SJSA1 (cell line): ENCODE measurements at places on chromosomes 3 and 15. TPM values are rescaled to one million over a fixed set of nuclear protein-coding genes. Genes with fewer than 3 reads are reported as not detected.
A peak's percentile ranks its signal among the peaks of the same experiment; 100 is the strongest.

Gene SPPL2A
- total RNA-seq: 179 and 284 TPM in 2 replicates

Gene ITGA11
- total RNA-seq: 0.34 and 2.0 TPM in 2 replicates

Gene DRD3
- not detected in 2 replicates for total RNA-seq

DNA sequence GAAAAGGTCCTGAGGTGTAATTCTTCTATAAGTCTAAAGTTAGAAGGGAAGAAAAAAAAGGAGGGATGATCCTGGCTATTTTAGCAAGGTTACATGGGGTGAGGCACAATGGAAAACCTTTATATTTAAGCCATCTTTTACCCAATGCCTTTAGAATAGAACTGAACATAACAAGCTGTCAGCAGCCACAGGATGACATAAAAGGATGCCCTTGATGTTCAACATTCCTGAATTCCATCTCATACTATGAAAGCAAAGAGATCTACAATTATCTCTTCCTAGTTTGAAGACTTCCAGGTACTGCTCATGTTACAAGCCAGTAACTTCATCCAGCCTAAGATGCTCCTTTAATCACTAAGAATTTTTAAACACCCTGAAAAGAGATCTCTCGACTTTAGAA, 26.9 kb downstream of the NEK10 start:
- DNase-seq: no peak
- H3K4me3 ChIP-seq: no peak overlapping the region
- H3K27ac ChIP-seq: no peak overlapping the region
- no peaks in the 10 kb centered on the region for H3K36me3 ChIP-seq
- H3K27me3 ChIP-seq: no peaks in the 10 kb centered on the region

DNA sequence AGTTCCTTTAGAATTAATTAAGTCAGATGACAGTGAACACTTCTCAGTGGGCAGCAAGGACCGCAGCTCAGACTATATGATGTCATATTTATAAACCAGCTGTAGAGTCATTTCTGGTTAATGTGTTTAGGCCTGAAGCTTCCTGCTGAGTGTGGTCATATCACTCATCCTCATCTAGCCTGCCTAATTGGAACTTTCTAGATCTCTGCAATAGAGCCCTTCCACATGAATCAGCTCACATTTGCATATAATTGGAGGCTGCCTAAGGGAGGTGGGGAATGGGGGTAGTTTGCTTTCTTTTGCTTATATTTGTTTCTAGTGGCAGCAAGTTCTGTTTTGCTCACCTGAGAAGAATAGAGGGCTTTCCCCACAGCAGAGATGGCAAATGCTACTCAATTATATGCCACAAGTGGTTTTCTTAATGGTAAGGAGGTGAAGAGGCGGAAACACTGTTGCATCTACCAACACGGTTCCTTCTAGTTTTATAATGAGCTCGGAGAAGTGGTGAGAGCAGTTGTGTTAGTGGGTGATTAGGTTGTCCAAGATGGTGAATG, 148.1 kb downstream of the KLHL25 start:
- H3K27ac ChIP-seq: no peak overlapping the region
- H3K27me3 ChIP-seq: no peaks in the 10 kb centered on the region
- no peak overlapping the region for H3K4me3 ChIP-seq
- H3K36me3 ChIP-seq: peaks cover 33% of the 10 kb centered on the region
- H3K4me1 ChIP-seq: peaks cover 7% of the 10 kb centered on the region

DNA sequence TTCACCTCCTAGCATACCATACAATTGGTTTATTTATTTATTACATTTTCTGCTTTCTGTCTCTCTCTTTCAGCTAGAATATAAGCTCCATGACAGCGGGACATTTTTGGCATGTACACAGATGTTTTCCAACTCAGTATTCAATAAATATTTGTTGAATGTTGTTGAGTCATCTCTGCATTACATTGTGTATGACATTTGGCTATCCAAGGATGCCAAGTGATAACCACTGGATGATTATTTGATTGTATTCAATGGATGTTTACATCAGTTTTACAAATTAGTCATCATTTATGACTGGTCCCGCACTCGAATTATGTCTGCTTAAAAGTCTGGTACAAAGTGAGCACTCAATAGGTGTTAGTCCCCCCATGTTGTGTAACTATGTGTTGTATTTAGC, 49.5 kb upstream of the STXBP5L start:
- H3K27me3 ChIP-seq: no peaks in the 10 kb centered on the region; the same call in 1 of the 2 replicates
- H3K27ac ChIP-seq: no peak overlapping the region

DNA sequence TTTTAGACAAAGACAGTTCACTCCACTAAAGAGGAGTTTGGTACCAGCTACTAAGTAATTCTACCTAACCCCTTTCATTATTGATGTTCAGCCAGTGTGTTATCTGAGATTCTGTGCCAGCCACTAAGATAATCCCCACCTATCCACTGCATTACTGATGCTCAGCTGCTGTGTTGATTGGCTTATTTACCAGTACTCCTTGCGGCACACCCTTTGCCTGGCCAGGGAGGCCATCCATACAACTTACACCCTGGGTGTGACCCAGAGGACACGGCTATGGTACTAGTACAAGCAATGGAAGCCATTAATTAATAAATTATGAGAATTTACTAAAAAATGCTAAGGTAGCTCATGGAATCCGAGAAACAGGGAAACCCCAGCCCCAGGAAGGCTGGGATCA, 290.7 kb upstream of the CTNNB1 start:
- DNase-seq: no peak
- H3K4me1 ChIP-seq: no peaks in the 10 kb centered on the region
- H3K36me3 ChIP-seq: no peaks in the 10 kb centered on the region
- H3K27me3 ChIP-seq: no peaks in the 10 kb centered on the region

- H3K27ac ChIP-seq: no peak overlapping the region
- H3K4me3 ChIP-seq: no peak overlapping the region
- peaks cover 10% of the 10 kb centered on the region for H3K4me1 ChIP-seq
- H3K36me3 ChIP-seq: no peaks in the 10 kb centered on the region
- no peaks in the 10 kb centered on the region for H3K27me3 ChIP-seq
Observed at GRCh38 chr15:101372960-101373525, 78.0 kb upstream of the SNRPA1 start.

DNA sequence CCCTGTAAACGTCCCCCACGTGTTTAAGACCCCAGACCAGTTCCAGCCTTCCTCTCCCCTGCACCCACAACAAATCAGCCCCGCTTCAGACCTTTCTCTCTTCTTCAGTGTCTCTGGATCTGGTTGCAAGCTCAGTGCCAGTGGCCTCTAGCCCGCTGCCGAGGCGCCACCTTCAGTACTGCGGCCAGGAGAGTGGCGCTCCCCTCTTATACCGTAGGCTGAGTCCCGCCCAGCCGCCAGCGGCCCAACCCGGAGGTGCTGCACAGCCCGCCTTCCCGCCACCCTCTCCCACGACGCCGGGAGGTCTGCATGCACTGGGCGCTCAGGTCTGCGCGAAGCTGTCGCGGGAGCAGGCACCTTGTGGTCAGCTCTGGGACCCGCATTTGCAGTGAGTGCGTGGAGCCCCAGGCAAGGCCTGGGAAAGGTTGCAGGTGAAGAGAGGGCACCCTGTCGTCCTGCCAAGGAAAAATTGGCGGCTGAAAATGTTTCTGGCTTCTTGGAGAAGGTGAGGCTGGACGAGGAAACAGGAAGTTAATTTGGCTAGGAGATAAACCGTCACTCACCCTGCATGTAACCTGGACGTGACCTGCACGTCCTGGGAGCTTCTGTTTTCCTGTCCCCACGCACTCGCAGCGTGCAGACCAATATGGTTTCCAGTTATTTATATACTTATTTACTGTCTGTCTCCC, at the start of gene C2CD4B:
C2CD4B (minus strand) TSS at position 182 of the 689 bp plus-strand sequence. CDS start 301 bp downstream, outside the sequence.
- H3K36me3 ChIP-seq: no peaks in the 10 kb centered on the region
- H3K27ac ChIP-seq: no peak within 1 kb of the TSS
- peaks cover 5% of the 10 kb centered on the region for H3K4me1 ChIP-seq

- no peaks in the 10 kb centered on the region for H3K4me1 ChIP-seq
- no peak for DNase-seq
- H3K4me3 ChIP-seq: no peak overlapping the region
- no peaks in the 10 kb centered on the region for H3K27me3 ChIP-seq
- no peak overlapping the region for H3K27ac ChIP-seq
- no peaks in the 10 kb centered on the region for H3K36me3 ChIP-seq
Observed at GRCh38 chr3:145952536-145952935, 208.4 kb downstream of the PLOD2 start.

DNA sequence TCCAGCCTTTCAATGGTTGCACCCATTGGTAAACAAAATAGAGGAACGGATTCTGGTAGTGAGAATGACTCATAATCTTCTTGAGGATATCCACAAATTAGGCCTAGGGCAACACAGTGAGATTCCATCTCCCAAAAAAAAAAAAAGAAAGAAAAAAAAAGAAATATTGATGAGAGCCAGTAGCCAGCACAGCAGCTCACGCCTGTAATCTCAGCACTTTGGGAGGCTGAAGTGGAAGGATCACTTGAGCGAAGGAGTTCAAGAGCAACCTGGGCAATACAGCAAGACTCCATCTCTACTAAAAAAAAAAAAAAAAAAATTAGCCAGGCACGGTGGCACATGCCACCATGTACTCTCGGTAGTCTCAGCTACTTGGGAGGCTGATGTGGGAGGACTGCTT, 51.9 kb downstream of the DENND4A start:
- no peaks in the 10 kb centered on the region for H3K27me3 ChIP-seq
- H3K4me1 ChIP-seq: no peaks in the 10 kb centered on the region
- no peak overlapping the region for H3K4me3 ChIP-seq
- no peak for DNase-seq

GRCh38 chr3:71366988-71367604, 216.4 kb downstream of the FOXP1 start:
- no peaks in the 10 kb centered on the region for H3K4me1 ChIP-seq
- H3K27me3 ChIP-seq: no peaks in the 10 kb centered on the region
- H3K27ac ChIP-seq: no peak overlapping the region
- no peak for DNase-seq
- H3K4me3 ChIP-seq: no peak overlapping the region
- no peaks in the 10 kb centered on the region for H3K36me3 ChIP-seq

DNA sequence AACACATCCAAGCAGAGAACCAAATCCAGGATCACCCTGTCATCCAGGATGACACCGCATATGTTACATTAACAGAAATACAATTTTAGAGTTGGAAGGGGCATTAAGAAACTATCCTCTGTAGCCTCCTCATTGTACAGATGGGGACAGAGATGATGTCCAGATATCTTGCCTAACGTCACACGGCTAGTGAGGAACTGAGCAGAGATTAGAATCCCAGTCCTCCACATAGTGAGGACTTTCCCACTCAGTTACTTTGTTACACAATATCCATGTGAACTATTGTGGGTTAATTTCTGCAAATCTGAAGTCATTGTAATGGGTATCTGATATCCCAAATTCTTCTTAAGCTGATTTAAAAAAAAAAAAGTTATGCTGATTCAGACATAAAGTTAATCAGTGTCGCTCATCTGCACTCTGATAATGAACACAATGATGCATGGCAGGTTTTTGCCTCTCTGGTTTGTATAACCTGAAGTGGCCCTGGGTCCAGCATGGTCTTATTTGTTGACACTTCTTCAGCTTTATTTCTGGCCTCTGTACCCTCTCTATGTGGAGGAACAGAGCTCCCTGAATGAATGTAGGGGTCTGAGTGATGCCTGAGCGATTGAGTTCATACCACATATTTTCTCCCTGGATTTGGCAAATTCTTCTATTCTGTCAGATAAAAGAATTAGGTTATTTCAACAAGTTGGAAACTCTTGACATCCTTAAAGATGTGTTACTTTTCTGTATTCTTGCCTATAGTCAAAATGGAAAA, 76.0 kb upstream of the LIMD1 start:
- DNase-seq: no peak
- H3K27ac ChIP-seq: no peak overlapping the region
- no peak overlapping the region for H3K4me3 ChIP-seq
- no peaks in the 10 kb centered on the region for H3K27me3 ChIP-seq
- H3K36me3 ChIP-seq: peaks cover 41% of the 10 kb centered on the region
- H3K4me1 ChIP-seq: no peaks in the 10 kb centered on the region

DNA sequence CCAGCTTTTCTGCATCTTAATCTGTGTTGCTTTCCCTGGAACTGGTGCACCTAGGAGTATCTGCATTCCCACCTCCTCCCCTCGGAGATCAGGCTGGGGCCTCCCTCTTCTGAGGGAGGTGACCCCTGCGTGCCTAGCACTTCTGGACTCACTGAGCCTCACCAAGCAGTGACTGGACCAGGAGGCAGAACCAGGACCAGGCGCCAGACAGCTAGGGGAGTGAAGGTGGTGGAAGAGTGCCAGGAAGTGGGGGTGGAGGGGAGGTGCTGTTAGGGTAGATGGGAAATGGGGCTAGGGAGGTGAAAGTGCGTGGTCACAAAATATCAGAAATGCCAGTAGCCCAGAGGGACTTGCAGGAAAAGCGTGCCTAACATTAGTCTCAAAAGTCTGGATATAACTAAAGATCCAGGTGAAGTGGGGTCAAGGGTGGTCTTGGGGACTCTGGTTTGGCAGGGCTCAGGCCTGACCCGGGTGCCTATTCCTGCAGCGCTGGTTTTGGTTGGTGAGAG, 1.2 kb downstream of the DUOXA2 start:
- no peaks in the 10 kb centered on the region for H3K36me3 ChIP-seq
- DNase-seq: no peak
- H3K4me1 ChIP-seq: no peaks in the 10 kb centered on the region
- H3K27ac ChIP-seq: no peak overlapping the region
- H3K4me3 ChIP-seq: no peak overlapping the region

DNA sequence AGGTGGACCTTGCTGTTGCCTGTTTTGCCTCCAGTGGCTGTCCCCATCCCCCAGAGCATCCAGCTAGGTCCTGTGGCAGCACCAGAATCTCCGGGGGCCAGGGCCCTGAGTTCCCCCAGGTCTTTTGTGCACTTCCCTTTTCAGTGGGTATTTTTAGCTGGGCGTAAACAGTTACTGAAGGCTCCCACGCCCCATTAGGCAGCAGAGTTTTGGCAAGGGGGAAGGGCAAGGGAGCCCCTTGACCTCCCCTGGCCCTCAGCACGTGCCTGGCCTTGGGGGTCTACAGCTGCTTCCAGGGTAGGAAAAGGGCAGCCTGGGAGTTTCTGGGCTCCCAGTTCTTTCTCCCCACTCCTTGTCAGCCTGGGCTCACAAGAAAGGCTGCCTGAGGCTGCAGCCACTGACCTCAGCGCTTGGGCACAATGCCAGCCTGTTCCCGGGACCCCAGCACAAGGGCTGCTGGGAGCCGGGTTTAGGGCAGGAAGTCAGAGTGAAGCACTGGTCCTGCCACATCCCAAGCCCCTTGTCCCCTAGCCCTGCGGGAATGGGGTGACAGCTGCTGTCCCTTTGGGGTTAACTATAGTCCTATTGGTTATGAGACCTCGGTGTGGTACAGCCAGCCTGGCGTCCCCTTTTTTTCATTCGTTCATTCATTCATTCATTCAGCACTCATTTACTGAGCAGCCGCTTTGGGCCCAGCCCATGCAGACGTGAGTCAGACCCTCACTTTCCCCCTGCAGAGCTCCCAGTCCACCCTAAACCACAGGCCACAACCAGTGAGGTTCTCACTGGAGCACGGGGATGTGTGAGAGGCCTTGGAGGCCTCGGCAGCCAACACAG, 8.4 kb downstream of the CSK start:
- peaks cover 8% of the 10 kb centered on the region; the same call in 1 of the 2 replicates for H3K36me3 ChIP-seq
- peak overlapping the region; percentile 42 for H3K27ac ChIP-seq
- no peak overlapping the region for H3K4me3 ChIP-seq
- H3K4me1 ChIP-seq: peaks cover 27% of the 10 kb centered on the region
- peak; percentile 92 for DNase-seq

DNA sequence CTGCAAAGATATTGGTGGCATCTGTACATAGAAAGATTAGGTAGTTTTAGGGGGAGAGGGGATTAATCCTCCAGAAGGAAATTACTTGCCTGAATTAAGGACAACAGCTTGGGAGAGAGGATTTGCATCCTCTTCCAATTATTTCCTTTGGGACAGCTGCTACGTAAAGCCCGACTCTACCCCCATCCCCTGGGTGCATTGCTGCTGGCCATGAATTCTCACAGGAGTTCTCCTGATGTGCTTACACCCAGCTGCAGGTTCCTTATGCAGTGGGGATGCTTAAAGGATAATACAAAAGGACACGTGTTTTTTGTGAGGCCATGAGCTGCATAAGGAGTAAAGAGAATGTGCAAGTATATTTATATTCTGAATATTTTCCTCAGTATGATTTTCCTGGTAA, 132.3 kb downstream of the VPS8 start:
- H3K27ac ChIP-seq: no peak overlapping the region
- no peaks in the 10 kb centered on the region for H3K4me1 ChIP-seq
- no peaks in the 10 kb centered on the region; the same call in 1 of the 2 replicates for H3K36me3 ChIP-seq
- H3K27me3 ChIP-seq: no peaks in the 10 kb centered on the region
- DNase-seq: no peak
